ENCODE measurements at places on chromosomes 11 and 22. TPM values are rescaled to one million over a fixed set of nuclear protein-coding genes. Genes with fewer than 3 reads are reported as not detected.

PRR5L gene
- 19.8 TPM for total RNA-seq

ACRV1 gene
- 0.94 TPM for total RNA-seq

OR5A1 gene
- not detected for total RNA-seq

GRCh38 chr11:134543241-134543640 lies 131.2 kb upstream of the B3GAT1 start:
- DNase-seq = no peak

DNA sequence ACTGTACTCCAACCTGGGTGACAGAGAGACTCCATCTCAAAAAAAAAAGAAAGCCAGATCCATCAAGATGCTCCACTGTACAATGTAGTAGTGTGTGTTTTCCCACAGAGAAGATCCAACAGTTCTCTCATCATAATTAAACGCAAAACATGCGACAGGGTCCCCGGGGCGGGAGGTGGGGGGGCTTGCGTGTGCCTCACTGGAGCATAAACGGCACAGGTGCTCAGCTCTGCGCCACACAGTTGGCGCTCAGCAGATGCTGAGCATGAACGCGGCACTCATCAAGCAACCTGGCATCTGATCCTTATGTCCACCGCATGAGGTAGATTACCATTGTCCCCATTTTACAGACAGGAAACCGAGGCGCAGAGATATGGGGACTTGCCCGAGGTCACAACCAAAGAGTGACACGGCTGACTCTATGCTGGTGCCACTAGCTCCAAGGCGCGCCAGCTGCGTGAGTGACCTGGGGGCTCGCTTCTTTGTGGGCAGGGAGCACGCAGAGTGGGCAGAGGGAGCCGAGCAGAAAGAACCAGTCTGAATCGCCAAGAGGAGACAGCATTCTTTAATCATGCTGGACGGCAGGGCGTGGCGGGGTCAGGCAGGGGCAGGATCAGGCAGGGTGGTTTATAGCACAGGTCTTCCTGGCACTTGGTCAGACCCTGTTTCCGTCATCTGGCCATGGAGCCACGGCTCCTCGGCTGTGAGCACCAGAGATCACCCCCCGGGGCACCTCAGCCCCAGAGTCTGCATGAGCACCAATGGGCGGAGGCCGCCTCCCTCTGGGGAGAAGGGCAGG lies 8.2 kb downstream of the C1QTNF6 start:
- DNase-seq = peak; percentile 28

- no peak for DNase-seq
Measured at GRCh38 chr22:19877626-19878339, 23.1 kb upstream of the GNB1L start.

DNA sequence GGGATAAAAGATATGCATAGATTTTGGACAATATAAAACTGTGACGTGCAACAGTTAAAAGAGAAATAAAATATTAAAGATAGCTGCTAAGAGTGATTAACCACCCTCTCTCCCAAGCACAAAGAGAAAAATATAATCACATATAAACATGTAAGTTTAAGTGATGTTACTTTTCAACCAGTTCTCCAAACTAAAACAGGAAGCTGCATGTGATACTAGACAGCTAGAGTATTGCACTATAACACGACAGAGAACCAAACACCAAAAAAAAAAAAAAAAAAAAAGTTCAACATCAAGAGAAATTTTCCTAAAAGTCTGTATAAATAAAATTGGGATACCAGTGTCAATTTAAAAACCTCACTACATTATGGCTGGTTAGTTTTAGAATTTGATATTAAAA lies 79.1 kb downstream of the PICALM start:
- no peak for DNase-seq
